ENCODE measurements at places on chromosomes 2 and 18.

GRCh38 chr2:70090706-70091334 is 3.5 kb downstream of the PCBP1 start:
- DNase-seq: no peak

DNA sequence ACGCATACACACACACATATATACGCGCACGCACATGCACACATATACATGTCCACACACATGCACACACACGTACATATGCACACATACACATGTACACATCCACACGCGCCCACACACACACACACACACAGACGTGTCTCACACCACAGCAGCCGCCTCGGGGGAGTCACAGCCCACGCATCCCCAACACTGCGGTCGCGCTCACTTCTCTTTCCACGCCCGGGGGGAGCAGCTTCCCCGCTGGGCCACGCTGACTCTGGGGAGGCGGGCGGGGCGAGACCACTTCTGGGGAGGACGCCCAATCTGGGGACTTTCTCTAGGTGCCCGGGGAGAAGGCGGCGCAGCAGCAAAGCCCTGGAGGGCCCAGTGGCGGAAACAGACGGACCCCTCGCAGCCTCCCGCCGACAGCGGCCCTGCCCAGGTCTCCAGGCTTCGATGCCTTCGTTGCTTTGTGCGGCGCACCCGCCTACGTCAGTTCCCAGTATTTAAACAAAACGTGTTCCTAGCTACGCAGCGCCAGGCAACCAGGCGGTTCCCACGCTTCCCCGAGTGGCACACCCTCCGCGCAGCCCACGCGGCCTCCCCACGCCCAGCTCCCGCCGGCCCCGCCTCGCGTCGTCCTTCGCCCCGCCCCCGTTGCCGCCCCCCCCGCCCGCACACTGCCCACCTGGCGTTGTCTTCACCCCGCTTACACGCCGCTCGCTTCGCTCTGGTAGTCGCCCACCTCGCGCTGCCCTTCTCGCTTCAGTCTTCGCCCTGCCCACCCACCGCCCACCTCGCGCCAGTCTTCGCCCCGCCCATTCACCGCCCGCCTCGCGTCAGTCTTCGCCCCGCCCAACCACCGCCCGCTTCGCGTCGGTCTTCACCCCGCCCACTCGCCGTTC is 810 bp upstream of the RBFA start:
- peak; percentile 65 for DNase-seq

- DNase-seq: no peak
Measured at GRCh38 chr2:62660087-62660486, 45.4 kb upstream of the EHBP1 start.

DNA sequence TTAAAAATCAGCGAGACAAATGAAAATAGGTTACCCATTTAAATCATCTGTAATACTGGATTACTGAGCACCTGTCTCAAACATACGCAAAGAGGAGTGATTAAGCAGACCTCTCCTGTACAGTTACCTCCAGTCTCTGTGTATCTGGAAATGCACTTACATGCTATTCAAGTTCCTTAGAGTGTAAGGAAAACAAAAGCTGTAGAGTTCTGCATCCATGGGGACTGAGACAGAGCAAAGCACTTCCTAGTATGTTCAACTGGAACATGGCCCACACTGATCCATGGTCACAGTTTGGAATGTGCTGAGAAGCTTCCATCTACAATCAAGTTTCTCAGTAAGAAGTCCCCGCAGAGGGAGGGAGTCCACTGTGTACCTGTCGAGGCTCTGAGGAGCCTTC is 63.9 kb downstream of the PPP4R1 start:
- DNase-seq: no peak

DNA sequence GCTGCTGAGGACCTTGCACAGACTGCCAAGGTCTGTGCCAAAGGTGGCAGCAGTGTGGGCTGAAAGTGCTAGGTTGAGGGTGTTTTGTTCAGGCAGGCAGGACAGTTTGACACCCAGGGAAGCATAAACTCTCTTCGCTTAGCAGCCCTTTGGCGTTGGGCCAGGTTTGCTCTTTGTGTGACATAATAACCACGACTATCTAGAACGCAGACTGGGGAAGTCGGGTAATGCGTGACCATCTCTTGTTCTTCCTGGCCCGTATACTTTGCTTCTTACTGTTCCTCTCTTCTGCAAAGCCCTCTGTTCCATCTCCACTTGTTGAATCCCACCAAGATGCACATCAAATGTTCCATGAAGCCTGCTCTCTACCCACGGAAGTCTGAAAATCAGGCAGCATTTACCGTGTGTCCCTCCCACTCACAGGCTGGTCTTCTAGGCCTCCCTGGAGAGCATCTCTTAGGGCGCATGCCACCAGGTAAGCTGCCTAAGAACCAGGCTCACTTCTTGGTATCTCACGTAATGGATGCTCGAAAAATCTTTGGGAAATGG is 96.7 kb upstream of the LMAN1 start:
- DNase-seq: no peak

- no peak for DNase-seq
Measured at GRCh38 chr2:28310107-28310506, 82.6 kb upstream of the FOSL2 start.

GRCh38 chr2:48034295-48034694 is 128.0 kb upstream of the FBXO11 start:
- DNase-seq: no peak

- no peak for DNase-seq
Measured at GRCh38 chr18:77254711-77255405, 5.2 kb downstream of the GALR1 start.

DNA sequence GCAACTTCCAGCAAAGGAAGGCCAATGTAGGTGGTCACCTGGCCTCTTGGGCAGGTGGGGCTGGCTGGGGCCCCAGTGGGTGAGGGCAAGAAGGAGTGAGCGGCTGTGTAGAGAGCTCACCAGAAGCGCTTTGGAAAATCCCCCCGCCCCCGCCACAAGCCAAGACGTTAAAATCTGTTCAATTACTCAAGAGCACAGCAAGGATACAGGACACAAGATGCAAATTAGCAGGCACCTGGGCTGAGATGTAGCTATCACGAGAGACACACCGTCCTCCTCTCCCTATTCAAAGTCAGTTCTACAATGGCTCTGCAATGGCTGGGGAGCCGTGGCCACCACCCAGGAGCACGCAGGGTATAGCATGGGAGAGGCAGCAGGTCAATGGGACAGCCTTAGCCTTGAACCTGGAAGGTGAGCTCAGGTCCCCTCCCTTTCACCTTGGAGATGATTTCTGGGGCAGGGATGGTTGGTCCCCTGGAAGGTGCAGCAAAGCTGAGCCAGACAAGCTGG is 38.5 kb upstream of the GPR17 start:
- no peak for DNase-seq

- no peak for DNase-seq
Measured at GRCh38 chr2:126315828-126316227, 340.1 kb upstream of the GYPC start.

- no peak for DNase-seq
Measured at GRCh38 chr2:186637497-186637800, 47.6 kb downstream of the ITGAV start.

GRCh38 chr2:30722936-30723725 is 84.1 kb downstream of the CAPN13 start:
- DNase-seq: no peak

- no peak for DNase-seq
Measured at GRCh38 chr18:2610549-2610948, 39.2 kb downstream of the NDC80 start.

GRCh38 chr2:189486237-189486770 is 45.0 kb downstream of the WDR75 start:
- DNase-seq: no peak

- peak; percentile 52 for DNase-seq
Measured at GRCh38 chr2:45652090-45653031, 886 bp downstream of the PRKCE start.

DNA sequence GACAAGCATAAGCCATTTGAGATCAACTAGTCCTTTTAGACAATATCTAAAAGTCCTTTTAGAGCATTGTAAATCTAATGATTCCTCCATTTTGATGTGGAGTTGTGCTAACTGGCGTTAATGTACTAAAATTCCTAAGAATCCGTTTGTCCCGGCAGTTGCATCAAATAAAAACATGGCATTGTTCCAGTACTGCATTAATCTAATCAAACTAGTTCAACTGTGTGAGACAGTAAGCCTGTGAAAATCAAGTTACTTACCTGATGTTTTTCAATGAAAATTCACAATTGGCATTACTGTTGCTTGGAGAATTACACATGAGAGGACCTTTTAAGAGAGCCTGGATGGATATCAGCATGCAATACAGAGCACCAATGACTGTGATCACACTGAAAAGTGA is 13.3 kb downstream of the TM4SF20 start:
- no peak for DNase-seq

GRCh38 chr2:23420840-23421476 is 36.0 kb downstream of the KLHL29 start:
- no peak for DNase-seq

DNA sequence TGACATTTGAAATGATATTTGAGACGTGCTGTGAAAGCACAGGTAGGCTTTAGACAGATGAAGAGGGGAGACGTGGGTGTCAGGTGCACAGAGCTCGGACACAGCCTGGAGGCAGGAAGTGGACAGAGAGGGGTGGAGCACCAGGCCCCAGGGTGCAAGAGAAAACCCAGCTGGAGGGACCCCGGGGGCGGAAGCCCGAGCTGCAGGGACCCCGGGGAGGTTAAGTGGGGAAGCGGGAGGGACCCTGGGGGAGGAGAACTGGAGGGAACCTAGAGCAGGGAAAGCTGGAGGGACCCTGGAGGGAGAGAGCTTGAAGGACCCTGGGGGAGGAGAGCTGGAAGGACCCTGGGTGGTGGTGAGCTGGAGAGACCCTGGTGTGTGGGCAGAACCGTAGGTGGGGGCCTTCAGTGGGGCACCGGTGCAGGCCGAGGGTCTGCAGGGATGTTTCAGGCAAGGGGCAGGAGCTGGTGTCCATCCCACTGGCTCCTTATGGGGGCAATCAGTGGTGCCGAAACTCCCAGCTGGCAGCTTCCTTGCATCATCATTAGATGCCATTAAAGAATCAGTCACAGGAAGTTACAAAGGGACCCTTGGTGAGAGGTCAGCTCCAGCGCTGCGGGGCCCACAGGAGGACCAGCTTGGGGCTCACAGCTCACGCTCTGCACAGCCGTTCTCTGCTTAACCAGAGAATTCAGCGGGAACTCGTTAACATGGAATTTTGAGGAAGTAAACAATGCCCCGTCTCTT is 246.6 kb downstream of the EIPR1 start:
- DNase-seq: no peak

DNA sequence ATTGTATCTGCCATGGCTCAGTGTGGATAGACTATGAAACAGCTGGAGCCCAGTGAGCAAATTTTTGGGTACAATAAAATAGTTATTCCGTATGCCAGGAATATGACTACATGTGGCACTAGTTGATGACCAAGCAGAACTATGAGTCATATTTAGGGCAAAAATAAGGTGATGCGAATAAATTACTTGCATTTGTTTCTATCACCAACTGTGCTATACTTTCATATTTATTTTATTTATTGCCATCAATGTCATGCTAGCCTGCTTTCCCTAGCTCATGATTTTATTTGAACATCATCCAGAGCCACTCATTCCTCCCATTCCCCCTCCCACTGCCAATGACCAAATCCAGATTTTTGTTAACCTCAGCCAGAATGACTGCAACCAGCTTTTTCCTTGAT is 13.3 kb upstream of the FAP start:
- no peak for DNase-seq

- peak; percentile 38 for DNase-seq
Measured at GRCh38 chr2:134676960-134677359, 41.8 kb downstream of the TMEM163 start.

DNA sequence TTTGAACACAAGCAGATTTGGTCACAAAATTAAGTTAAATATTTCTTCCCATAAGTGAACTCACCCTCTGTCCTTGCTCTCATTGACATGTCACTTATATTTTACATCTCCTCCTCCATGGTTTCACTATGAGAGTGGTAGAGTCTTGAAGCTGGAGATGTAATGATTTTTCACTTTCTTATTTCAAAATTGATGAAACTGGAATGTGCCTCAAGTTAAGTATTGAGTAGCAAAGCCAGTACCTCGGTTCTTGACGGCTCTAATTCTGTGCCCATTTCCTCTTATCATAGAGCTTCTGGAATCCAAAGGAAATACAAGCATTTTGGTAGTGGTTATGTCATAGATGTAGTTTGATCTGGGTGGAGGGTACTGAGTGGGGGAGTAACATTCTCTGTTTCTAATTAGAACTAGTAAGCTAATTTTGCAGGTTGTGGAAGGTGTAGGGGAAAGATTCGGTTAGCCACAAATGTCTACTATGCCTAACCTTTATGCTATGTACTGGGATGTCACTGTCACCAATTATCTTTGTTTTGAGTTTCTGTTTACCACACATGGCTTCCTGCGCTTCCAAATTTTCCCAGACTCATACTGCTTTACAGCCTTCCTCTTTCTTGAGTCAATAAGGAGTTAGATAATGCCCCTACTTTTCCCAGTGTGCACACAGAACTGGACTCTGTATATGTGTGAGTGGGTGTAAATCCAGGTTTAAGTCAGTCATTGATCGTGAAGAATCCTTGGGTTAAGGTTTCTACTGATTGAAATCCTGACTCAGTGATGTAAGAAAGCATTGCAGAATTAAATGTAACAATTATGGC is 96.8 kb downstream of the DIS3L2 start:
- DNase-seq: no peak

DNA sequence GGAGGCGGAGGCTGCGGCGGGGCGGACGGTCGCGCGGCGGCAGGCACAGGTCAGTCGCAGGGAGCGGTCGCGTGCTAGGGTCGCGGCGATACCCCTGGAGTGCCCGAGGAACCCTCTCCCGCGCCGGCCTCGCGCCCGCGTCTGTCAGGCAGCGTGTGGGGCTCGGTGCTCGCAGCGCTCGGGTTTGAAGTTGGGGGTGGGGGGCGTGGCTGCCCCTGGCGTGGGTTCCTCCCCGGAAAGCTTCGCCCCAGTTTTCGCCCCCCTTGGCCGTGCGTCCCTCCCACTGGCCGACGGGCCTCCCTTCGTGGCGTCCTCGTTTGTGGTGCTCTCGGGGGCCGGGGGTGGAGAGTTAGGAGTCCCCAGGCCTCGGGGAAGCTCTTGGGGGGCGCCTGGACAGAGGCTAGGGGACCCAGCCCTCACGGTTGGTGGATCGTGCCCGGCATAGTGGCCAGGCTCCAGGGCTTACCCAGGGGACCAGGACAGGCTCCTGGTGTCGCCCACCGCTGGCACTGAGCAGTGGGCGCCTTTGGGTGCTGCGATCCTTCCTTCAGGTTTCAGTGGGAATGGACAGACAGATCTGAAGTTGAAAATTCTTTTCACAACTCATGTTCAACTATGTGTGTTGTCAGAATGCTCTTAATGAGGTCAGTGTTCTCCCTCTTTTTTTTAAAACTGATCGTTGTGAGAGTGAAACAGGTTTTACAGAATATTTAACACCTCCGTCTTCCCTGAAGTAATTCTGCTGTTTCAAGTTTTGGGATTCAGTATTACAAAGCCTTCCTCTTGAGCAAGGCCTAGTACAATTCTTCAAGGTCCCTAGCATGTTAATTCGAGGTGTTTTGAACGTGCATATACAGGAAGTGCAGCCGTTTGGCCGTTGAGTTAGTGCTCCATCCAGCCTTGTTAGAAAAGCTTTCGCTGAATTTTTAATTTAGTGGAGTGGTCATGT is 604 bp downstream of the RALBP1 start:
- peak; percentile 69 for DNase-seq

DNA sequence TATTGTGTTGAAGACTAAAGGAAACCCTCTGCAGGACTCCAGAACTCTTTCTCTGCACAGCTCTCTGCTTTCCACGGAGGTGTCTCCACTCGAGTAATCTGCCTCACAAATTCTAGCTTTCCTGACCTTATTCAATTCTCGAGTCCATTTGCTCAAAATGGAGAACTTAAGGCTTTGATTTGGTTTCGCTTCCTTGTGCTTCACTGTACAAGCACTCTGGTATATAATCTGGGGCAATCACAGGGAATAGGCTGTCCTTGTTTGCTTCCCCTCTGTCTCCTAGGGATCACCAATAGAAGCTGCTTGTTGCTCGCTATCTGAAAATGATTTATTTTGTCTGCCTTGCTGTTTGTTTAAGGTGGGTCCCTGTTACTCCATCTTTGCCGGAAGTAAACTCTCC is 129.1 kb upstream of the DOCK10 start:
- no peak for DNase-seq

Measured in CD4-positive, alpha-beta T cell treated with Interleukin-17A for 4 hours (primary cell).